ENCODE measurements at places on chromosomes 4 and X. TPM values are rescaled to one million over a fixed set of nuclear protein-coding genes. Genes with fewer than 3 reads are reported as not detected.

TLR6 gene
- 0.22 TPM for polyA plus RNA-seq

SLC7A11 gene
- polyA plus RNA-seq, result 0.10 TPM

HMGN5 gene
- 8.8 TPM for polyA plus RNA-seq

FAT4 gene
- 1.3 TPM for polyA plus RNA-seq

DACH2 gene
- polyA plus RNA-seq, result not detected

GPR82 gene
- polyA plus RNA-seq, result 0.04 TPM

RNF175 gene
- polyA plus RNA-seq, result 0.44 TPM

AREG gene
- polyA plus RNA-seq, result 1.6 TPM

MAGEA10 gene
- not detected for polyA plus RNA-seq

SEPSECS gene
- polyA plus RNA-seq, result 2.0 TPM

INPP4B gene
- polyA plus RNA-seq, result 15.3 TPM

CT45A1 gene
- polyA plus RNA-seq, result not detected

CLNK gene
- not detected for polyA plus RNA-seq

FBXO8 gene
- 33.0 TPM for polyA plus RNA-seq

ADH7 gene
- not detected for polyA plus RNA-seq

SSX4B gene
- not detected for polyA plus RNA-seq

CXCL11 gene
- not detected for polyA plus RNA-seq

CT45A2 gene
- polyA plus RNA-seq, result not detected

ATOH1 gene
- polyA plus RNA-seq, result not detected

BRS3 gene
- not detected for polyA plus RNA-seq

SSX4 gene
- not detected for polyA plus RNA-seq

SSX2 gene
- not detected for polyA plus RNA-seq

LUZP4 gene
- polyA plus RNA-seq, result not detected

TCEAL6 gene
- polyA plus RNA-seq, result not detected

CLDN34 gene
- polyA plus RNA-seq, result not detected

RHOXF2B gene
- not detected for polyA plus RNA-seq

MXRA5 gene
- 1.9 TPM for polyA plus RNA-seq

FAM13A gene
- polyA plus RNA-seq, result 3.7 TPM

GYPA gene
- not detected for polyA plus RNA-seq

SASH3 gene
- polyA plus RNA-seq, result 0.61 TPM

SPANXA1 gene
- polyA plus RNA-seq, result not detected

SPANXB1 gene
- not detected for polyA plus RNA-seq

SCOC gene
- 87.1 TPM for polyA plus RNA-seq

CSAG2 gene
- polyA plus RNA-seq, result not detected

HSD17B13 gene
- polyA plus RNA-seq, result 0.23 TPM

GLRA2 gene
- not detected for polyA plus RNA-seq

DRD5 gene
- polyA plus RNA-seq, result 0.08 TPM

KLHL4 gene
- 1.5 TPM for polyA plus RNA-seq

GAGE1 gene
- not detected for polyA plus RNA-seq

TENT5D gene
- not detected for polyA plus RNA-seq

SHROOM4 gene
- 7.1 TPM for polyA plus RNA-seq

CHRDL1 gene
- 0.53 TPM for polyA plus RNA-seq

DDX53 gene
- polyA plus RNA-seq, result not detected
